Ecto neural progenitor cell (in vitro differentiated cells): ENCODE measurements at places on chromosomes 13 and 19.

DNA sequence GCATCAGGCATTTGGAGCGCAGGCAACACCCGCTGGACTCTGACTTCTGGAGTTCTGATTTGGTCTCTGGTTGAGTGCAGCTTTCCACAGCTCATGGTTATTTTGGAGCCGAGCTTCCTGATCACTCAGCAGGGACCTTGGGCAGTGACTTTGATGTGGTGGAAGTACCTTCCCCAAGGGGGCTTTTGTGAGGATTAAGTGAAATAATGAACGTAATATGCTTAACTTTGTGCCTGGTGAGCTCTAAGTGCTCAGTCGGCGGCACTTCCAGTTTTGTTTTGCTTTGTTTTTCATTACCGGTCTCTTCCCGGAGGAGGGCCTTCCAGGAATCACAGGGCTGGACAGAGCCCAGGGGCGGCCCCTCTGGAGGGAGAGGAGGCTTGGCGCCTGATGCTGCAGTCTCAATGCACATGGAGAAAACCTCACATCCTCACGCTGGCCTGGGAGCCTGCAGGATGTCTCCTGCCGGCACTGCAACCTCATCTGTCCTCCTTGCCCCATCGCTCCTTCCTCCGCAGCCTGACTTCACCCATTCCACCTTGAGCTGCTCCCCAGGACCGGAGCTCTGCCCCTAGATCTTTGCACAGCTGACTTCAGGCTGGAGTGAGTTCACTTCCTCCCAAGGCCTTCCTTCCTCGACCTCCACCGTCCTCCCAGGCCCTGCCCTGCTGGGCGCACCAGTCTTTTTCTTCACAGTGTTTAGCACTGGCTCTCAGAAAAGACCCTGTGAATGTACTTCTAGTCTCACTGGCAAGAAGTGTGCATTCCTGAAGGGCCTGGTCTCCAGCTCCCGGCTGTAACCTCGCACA is 1.5 kb downstream of the PLEKHF1 start:
- DNase-seq, result peak; percentile 71

- DNase-seq, result no peak
These were observed 1407.1 kb downstream of the UQCRFS1 start for GRCh38 chr19:27805848-27806247.

DNA sequence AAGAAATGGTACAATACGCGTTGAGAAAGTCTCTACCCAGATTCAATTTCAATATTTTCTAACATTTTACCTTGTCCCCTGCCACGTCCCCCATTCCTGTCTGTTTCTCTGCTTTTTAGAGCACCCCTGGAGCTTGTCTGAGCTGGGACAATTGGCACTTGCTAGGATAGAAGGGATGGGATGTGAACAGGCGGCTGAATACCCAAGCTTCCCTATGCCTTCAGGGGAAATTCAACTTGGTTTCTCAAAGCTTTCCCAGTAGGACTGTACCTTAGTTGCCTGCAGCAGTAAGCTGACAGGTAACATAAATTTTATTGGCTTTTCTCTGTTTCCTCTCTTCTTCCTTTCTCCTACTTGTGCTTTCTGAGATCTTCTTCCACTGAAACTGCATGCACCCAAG is 1663.3 kb downstream of the EFNB2 start:
- no peak for DNase-seq

GRCh38 chr13:40271931-40272775 is 394.3 kb downstream of the FOXO1 start:
- no peak for DNase-seq

GRCh38 chr13:24199016-24199415 is 38.5 kb downstream of the SPATA13 start:
- DNase-seq, result no peak

- no peak for DNase-seq
These were observed 27.3 kb downstream of the CHAF1A start for GRCh38 chr19:4429771-4430171.

- DNase-seq, result no peak
These were observed 7.2 kb downstream of the RNASEH2B start for GRCh38 chr13:50916701-50917184.

DNA sequence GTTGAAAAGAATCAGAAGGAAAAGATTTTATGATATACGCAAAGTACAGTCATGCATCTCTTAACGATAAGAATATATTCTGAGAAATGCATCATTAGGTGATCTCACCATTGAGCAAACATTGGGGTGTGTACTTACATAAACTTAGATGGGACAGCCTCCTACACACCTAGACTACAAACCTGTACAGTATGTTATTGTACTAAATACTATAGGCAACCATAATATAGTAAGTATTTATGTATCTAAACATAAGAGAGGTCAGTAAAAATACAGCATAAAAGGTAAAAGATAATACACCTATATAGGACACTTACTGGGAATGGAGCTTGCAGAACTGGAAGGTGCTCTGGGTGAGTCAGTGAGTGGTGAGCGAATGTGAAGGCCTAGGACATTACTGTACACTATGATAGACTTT is 254.6 kb downstream of the SPRY2 start:
- DNase-seq, result no peak

- peak; percentile 60 for DNase-seq
These were observed 616 bp upstream of the PCDH17 start for GRCh38 chr13:57630661-57631595.

DNA sequence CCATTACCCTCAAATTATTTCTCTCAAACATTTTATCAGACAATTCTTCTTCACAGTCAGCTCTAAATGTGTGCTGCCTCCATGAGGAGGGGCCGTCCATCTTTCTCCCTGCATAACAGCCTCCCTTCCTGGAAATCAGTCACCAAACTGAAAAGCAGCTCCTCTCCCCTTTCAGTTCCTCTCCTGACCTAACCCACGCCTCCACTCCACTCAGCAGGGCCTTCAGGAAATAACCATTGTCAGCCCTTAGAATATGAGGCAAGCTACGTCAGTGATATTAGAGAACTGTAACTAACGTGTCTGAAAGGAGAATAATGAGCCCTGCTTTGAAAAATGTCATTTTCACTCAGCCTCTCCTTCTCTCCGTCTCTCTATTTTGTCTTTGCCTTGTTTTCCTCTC is 116.2 kb downstream of the OLFM4 start:
- no peak for DNase-seq

DNA sequence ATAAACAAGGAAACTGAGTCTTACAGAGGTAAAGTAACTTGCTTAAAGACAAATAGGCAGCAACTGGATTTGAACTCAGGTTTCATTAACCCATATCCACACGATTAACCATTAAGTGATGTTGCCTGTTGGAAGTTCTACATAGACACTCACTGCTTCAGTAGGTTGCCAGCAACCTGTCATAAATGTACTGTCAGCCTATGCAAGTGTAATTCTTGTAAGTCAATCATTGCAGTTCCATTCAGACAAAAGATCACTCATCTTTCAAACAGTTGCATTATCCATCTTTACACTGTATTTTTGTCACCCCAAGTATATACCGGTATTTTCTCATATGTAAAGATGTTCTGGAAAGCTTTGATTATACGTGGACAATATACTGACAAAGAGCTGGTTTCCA is 676.9 kb upstream of the PCDH20 start:
- DNase-seq, result no peak

DNA sequence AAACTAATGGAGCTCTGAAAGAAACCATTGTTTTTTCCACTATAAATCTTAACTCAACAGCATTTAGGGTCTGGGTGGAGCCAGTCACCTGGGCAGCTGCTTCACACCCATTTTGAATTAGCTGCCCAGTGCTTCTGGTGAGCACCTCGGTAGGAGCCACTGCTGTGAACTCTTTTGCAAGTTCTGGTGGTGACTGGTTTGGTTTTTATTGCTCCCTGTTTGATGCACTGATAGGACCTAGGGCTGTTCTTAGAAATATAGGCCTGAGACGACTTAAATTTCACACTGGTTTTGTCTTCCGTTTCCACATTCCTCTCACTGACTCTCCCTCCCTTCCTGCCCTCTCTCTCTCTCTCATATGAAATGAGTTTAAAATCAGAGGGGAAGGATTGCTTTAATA is 103.9 kb downstream of the GGACT start:
- DNase-seq, result no peak

DNA sequence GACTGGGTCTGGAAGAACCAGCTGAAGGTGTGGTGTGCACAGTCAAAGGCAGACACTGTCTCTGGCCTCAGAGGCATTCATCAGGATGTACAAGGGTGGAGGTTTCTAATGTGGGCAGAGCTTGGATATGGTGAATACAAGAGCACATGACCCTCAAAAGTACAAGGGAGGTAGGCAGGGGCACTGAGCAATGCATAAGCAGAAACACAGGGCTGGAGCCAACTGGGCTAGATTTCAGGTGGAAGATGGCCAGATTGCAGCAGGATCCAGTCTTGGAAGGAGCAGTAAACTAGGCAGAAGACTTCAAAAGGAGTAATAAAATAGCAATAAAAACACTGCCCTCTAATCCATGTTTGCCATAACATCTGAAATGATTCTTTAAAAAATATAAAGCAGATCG is 417.1 kb downstream of the OLFM4 start:
- DNase-seq, result no peak

DNA sequence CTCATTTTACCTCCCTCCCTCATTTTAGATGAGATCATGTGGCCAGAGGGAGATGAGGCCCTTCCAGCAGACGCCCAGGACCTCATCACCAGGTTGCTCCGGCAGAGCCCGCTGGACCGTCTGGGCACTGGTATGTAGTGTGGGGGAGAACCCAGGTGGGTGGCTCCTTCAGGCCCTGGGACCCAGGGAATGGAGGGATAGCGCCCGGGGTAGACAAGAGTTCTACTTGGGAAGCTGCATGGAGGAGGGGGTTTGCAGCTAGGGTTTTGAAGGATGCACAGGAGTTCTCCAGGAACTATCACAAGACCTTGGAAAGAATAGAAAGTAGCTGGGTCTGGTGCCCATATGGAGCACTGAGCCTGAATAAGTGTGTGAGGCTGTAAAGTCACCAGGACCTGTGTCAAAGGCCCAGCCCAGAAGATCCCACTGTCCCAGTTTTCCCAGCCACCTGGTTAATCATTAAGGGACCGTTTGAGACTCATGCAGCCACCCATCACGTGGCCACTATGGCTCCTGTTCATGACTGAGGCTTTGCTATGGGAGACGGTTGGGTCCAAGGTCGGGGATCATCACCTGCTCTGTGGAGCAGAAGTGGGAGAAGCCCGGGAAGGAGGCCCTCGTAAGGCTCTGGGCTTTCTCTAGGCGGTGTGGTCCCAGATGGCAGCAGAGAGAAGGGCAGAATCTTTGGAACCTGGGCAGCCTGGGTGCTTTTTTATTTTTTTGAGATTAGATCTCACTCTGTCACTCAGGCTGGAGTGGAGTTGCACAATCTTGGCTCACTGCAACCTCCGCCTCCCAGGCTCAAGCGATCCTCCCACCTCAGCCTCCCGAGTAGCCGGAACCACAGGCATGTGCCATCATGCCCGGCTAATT is 17.0 kb upstream of the PIK3R2 start:
- DNase-seq, result no peak

DNA sequence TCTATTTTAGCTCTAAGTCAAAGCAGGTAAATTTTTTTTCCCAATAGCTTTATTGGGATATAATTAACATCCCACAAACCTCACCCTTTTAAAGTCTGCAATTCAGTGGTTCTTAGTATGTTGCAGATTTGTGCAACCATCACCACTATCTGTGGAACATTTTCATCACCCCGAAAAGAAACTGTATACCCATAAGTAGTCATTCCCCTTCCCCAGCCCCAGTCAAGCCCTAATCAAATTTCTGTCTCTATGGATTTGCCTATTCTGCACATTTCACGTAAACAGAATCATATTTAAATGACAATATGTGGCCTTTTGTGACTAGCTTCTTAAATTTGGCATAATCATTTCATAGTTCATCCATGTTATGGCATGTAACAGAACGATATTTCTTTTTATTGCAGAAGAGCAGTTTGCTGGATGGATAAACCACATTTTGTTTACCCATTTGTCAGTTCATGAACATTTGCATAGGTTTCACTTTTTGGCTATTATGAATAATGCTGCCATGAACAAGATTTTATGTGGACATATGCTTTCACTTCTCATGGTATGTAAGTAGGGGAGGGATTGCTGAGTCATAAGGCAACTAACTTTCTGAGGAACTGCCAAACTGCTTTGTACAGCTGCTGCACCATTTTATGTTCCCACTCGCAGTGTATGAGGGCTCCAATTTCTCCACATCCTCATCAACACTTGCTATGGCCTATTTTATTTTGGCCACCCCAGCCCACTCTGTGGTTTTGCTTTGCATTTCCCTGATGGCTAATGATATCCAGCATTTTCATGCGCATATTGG is 10.9 kb downstream of the SLC46A3 start:
- DNase-seq, result no peak

GRCh38 chr19:12603714-12604113 is 6.9 kb downstream of the ZNF490 start:
- DNase-seq, result no peak

- no peak for DNase-seq
These were observed 729.8 kb upstream of the SLC10A2 start for GRCh38 chr13:103795892-103796478.

DNA sequence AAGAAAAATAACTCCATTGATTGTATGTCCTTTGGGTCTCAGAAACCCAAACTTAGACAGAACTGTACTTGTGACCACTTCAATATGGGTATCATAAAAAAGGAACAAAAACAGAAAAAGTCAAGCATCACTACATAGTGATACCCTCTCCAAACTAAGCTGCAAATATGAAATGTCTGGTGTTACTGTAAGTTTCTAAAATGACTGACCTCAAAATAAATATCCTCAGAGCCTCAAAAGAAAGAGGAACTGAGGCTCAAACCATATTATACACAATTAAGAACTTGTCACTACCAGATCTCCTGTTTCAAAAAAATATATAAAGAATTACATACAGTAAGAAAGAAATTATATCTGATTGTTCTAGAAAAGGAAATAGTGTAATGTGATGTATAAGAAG is 787.9 kb upstream of the KLHL1 start:
- DNase-seq, result no peak

DNA sequence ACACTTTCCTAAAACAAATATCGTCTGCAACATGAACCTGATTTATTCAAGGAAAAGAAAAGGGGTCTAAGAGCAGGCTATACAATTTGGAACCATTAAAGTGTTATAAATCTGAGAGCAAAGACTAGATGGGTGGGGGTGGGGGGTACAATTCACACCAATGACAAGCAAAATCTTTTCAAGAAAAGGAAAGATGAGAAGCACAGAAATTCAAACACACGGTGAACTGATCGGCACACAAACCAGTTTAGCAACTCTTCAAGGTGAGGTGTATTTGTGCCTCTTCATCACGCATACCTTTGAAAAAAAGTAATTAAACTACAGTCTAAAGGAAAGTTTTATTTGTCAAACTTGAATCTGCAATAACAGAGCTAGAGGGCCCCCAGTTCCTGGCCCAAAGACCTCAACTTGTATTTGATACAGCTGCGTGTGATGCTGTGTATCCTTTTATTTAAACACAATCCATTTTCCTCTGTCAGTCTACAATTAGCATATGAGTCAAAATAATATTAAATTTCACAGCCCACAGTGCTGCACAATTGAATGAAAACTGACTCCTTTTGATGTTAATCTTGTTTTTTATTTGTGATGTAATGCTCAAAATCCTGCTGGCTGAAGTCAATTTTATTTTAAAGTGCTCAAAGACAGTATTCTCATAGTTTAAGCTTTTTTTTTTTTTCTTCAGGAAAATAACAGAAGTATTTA is 14.2 kb downstream of the EFNB2 start:
- no peak for DNase-seq

GRCh38 chr19:39402346-39403300 is 4.0 kb upstream of the ZFP36 start:
- DNase-seq, result peak; percentile 93
